Omental fat pad (tissue), 4 donors: ENCODE measurements at places on chromosomes 6 and 20. TPM values are rescaled to one million over a fixed set of nuclear protein-coding genes. Genes with fewer than 3 reads are reported as not detected.

The TFAP2A gene
- not detected for total RNA-seq

DNA sequence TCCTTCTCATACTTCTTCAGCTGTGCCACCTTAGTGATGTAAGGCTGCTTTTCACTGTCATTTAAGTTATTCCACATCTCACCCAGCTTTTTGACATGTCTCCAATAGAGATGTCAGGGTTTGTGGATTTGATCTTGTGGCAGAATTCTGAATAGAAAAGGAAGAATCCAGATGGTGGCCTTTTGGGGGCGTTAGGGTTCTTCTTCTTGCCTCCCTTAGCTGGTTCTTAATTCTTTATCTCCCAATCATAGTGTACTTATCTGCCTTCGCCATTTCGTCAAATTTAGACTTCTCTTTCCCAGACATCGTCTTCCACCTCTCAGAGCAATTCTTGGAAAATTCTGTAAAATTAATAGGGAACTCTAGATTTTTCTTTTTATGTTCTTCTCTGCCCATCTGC lies 422.9 kb downstream of the GJA1 start:
- DNase-seq: no peak

- no peak for DNase-seq
Observed at GRCh38 chr6:18406955-18407749, 20.0 kb downstream of the RNF144B start.

- DNase-seq: no peak
Observed at GRCh38 chr20:61435823-61436220, 183.8 kb downstream of the CDH4 start.

GRCh38 chr6:107334026-107334425 lies 125.3 kb downstream of the PDSS2 start:
- no peak for DNase-seq

DNA sequence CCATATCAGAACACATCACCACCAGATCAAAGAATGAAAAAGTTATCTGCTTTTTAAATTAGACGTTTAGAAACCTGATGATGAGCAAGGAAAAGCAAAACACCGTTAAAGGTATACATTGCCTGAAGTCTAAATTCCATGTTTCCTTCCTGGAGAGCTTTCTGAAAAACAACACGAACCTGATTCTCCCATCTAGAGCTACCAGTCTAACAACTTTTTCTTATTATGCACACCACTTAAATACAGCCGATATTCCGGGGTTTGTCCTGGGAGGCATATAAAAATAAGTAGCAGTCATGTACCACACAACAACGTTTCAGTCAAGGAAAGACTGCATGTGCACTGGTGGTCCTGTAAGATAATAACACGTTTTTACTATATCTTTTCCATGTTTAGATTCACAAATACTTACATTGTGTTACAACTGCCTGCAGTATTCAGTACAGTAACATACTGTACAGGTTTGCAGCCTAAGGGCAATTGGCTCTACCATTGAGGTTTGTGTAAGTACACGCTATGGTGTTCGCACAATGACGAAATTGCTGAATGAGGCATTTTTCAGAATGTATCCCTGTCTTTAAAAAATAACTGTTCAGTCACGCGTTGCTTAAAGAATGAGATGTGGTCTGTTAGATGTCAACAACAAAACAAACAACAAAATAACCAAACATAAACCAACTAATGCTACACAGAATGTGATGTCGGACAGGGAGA lies 19.1 kb upstream of the LYRM2 start:
- DNase-seq: no peak
